NCI-H226 (cell line): ENCODE measurements at places on chromosomes 4 and X.

- no peak for DNase-seq
These were observed 5.5 kb upstream of the HSPA4L start for GRCh38 chr4:127776620-127777019.

- DNase-seq = no peak
These were observed 23.0 kb upstream of the GTPBP6 start for GRCh38 chrX:341541-342101.

- no peak for DNase-seq
These were observed 2.2 kb downstream of the AKAP17A start for GRCh38 chrX:1593286-1594271.

GRCh38 chrX:154366666-154367055 lies 7.8 kb downstream of the FLNA start:
- no peak for DNase-seq

DNA sequence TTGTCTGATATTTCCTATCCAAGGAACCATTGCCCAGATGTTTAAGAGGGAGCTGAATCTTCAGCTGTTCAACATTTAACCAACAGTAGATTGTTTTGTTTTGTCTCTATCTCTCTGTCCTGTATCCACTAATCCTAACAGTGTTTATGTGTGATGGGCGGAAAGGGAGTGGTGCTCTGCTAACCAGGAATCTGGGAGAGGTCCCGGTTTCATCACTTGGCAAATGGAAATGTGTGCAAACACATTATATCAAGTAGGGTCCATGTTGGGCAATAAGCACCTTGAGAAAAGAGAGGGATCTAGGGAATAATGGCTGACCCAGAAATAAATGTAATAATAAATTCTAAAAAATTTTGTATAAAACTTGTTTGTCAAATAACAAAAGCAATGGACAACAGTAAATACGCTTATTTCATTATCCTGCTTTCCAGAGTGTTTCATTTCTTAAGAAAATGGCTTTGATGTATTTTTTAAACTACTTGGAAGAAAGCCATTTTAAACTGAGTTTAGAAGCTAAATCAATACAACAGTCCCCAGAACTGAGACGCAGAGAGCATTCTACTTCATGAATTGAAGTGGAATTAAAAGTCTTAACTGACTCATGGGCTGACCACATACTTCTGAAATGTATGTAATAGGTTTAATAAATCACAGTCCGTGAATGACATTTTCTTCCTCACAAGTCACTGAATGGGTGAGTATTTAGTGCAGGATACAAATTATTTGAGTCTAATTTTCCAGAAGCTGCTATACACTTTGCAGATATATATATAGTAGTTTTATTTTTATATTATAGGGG lies 55.8 kb downstream of the EMCN start:
- peak; percentile 83 for DNase-seq

DNA sequence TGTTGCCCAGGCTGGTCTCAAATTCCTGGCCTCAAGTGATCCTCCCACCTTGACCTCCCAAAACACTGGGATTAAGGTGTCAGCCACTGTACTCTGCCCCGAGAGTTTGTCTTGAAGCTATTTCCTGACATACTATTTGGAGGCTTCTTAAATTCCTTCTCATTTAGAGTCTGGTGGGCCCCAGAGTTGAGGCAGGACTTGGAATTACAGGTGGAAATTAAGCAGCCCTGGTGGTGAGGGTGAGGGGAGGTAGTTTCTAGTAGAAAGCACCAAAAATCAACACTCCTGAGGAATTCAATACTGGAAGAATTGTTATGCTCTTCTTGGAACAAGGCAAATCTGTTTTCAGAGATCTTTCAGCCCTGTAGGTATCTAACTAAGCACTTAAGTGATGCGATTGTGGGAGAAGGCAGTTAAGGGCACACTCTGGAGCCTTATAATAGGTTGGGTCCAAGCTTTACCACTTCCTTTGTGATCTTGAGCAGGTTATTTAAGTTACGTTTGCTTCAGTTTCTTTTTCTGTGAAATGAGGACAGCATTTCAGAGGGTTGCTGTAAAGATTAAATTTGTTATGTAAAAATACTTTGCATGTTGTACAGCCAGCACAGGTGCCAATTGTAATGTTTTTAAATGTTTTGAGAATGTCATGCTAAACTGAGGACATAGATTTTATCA lies 200.7 kb downstream of the SOWAHB start:
- DNase-seq = no peak

DNA sequence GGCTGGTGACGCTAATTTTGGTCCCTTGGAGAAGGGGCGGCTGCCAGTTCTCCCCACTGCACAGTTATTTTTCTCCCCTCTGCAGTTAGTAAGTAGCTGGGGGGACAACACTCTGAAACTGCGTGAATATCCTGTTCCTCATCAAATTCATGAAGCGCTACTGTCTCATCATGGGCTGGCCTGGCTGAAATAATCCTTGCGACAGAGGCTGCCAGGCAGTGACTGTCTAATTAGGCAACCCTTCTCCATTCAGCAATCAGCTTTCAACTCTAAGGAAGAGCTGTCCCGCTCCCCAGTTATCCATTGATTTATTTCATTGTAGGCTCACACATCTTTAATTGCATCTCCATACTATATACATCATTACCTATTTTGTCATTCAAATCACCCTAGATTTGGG lies 8.2 kb downstream of the SH3TC1 start:
- DNase-seq = no peak

- DNase-seq = no peak
These were observed 147.0 kb downstream of the DACH2 start for GRCh38 chrX:86295293-86295692.

DNA sequence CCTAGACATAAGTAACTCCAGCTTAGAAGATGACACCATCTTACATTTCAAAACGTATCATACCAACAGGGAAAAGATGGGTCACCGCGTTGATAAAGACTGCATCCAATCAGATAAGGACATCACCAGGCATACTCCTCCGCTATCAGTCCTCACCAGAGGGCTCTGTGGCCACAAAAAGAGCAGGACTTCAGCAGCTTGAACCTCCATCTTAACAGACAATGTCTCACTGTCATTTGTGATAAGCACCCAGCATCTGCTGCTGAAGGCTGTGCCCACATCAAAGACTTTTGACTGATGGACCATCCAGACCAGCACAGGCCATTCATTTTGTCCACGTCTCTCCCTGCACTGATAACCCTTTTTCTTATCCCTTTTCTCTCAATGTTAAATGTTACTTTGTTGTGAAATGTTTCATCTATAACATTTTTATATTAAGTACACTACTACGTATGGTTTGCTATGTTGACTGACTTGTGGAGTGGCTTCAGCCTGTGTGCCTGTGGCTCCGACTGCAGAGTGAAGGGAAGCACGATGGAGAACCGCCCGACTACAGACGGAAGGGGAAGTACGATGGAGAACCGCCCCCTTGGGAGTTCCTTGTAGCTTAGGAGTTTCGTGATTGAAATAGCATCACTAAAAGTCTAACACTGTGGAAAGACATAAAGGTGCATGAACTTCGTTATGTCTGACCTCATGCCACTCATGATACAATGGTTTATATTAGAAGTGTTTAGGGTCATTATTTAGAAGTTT lies 595.4 kb upstream of the AGA start:
- no peak for DNase-seq

- DNase-seq = no peak
These were observed 480.1 kb upstream of the FTHL17 start for GRCh38 chrX:31551913-31552312.

GRCh38 chrX:82848111-82848510 lies 660.0 kb upstream of the POU3F4 start:
- no peak for DNase-seq

GRCh38 chrX:134172588-134173259 lies 64.3 kb upstream of the CCDC160 start:
- no peak for DNase-seq
